ENCODE measurements at places on chromosomes 16 and 17. TPM values are rescaled to one million over a fixed set of nuclear protein-coding genes. Genes with fewer than 3 reads are reported as not detected.

The RGS9 gene
- 0.66 TPM for total RNA-seq

DNA sequence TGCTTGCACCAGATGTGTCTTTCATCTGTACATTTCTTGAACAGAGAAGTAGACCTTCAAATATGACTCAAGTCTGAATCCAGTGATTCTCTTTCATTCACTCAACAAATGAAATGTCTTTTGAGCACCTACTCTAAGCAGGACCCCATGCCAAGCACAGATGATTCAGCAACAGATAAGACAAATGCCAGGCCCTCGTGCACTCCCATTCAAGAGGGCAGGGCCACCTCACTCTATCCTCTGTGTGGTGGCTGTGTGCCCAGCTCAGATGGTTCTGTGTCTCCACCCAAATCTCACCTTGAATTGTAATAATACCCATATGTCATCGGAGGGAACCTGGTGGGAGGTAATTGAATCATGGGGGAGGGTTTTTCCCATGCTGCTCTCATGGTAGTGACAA is 74.1 kb upstream of the NKD1 start:
- no peak for DNase-seq
- H3K27me3 ChIP-seq: no peaks in the 10 kb centered on the region

GRCh38 chr17:55648086-55648485 is 74.6 kb downstream of the TMEM100 start:
- H3K4me3 ChIP-seq: no peak overlapping the region
- H3K4me1 ChIP-seq: no peaks in the 10 kb centered on the region
- H3K27ac ChIP-seq: no peak overlapping the region
- DNase-seq: no peak
- H3K36me3 ChIP-seq: no peaks in the 10 kb centered on the region

- no peak overlapping the region for H3K27ac ChIP-seq
- H3K4me3 ChIP-seq: no peak overlapping the region
- H3K4me1 ChIP-seq: no peaks in the 10 kb centered on the region
- no peaks in the 10 kb centered on the region for H3K36me3 ChIP-seq
- DNase-seq: no peak
Measured at GRCh38 chr16:13205352-13205751, 304.0 kb downstream of the SHISA9 start.

GRCh38 chr16:17439580-17439979 is 31.2 kb downstream of the XYLT1 start:
- H3K27me3 ChIP-seq: peaks cover 10% of the 10 kb centered on the region
- H3K36me3 ChIP-seq: no peaks in the 10 kb centered on the region
- no peak for DNase-seq
- no peaks in the 10 kb centered on the region for H3K4me1 ChIP-seq

The GDPD3 gene
- total RNA-seq: 20.6 TPM

DNA sequence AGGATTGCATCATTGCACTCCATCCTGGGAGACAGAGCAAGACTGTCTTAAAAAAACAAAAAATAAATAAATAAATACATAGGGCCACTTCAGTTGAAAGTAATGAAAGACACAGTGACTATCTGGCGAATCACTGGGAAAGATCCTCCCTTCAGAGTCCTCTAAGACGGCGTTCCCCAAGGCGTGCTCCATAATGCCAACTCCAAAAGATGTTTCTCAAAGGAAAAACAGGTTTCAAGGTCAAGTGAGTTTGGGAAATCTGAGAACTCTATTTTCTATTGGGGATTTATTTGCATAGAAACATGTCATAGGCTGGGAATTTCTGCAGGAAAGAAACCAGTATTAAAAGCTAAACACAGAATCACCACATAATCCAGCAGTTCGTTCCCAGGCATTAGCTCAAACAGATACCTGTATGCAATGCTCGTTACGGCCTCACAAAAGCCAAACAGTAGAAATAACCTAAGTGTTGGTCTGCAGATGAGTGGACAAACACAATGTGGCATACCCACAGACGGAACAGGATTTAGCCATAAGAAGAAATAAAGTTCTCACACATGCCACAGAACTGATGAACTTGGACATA is 7.9 kb downstream of the KLHDC4 start:
- H3K4me1 ChIP-seq: peaks cover 3% of the 10 kb centered on the region
- H3K27me3 ChIP-seq: no peaks in the 10 kb centered on the region
- peaks cover 80% of the 10 kb centered on the region for H3K36me3 ChIP-seq
- DNase-seq: no peak
- no peak overlapping the region for H3K4me3 ChIP-seq
- H3K27ac ChIP-seq: no peak overlapping the region

DNA sequence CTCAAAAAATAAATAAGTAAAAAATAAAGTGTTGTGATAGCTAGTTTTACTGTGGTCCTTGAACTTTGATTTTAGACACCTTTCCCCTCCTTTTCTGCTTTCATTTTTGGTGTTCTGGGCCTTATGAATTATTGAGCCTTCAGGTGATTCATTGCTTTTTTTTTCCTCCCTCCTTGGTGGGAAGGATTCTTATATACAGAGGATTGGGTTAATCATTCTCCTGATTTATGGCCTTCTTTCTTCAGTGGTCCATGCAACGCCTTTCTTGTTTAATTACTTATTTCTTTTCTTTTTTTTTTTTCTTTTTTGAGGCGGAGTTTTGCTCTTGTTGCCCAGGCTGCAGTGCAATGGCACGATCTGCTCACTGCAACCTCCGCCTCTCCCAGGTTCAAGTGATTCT is 8.0 kb upstream of the MYL4 start:
- H3K27ac ChIP-seq: no peak overlapping the region
- H3K4me1 ChIP-seq: peaks cover 14% of the 10 kb centered on the region
- no peak for DNase-seq
- no peaks in the 10 kb centered on the region for H3K36me3 ChIP-seq
- H3K4me3 ChIP-seq: no peak overlapping the region
- H3K27me3 ChIP-seq: peaks cover 15% of the 10 kb centered on the region

The SMPD3 gene
- total RNA-seq: not detected

The MYLK3 gene
- total RNA-seq: 0.13 TPM

GRCh38 chr16:86222965-86223551 is 287.3 kb upstream of the FOXF1 start:
- DNase-seq: no peak
- H3K36me3 ChIP-seq: no peaks in the 10 kb centered on the region
- peaks cover 6% of the 10 kb centered on the region for H3K27me3 ChIP-seq

The NGFR gene
- 0.41 TPM for total RNA-seq

DNA sequence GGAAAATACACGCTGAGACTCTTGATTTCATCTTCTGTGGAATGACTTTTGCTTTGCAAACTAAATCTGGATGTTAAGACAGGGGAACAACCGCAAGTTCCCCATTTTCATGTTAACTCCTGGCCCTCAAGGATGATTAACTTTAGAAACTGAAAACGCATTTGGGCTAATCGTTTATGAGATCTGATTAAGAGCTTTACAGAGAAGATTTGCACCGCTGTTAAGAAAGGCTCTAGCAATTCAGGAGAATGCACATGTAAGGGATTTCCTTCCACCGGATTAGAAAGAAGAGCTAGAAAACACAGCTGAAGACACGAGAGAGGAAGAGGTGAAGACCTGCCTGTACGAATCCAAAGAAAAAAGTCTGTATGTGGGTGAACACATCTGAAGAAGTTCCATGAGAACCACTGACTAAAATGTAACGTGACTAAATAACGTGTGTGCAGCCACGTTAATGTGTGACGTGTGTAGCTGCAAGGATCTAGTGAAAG is 106.4 kb downstream of the YPEL2 start:
- no peak for DNase-seq
- no peak overlapping the region for H3K27ac ChIP-seq
- H3K36me3 ChIP-seq: no peaks in the 10 kb centered on the region
- H3K4me3 ChIP-seq: no peak overlapping the region
- peaks cover 69% of the 10 kb centered on the region for H3K4me1 ChIP-seq

The CEP295NL gene
- total RNA-seq: not detected

DNA sequence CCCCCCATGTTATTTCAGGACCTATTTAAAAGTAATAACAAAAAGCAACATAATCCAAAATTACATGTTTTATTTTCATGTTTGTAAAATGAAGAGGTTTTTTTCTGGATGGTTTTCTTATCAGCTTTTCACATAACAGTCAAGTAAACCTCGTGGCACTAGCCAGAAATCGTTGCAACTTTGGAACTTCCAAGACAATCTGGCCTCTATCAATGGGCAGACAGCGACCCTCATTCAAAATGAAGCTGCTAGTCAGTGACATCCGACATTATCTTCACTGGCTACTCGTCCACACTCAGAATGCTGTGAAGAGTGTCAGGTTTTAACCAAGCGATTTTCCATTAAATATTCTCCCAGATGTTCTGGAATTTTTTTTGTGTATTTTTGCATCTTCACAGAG is 22.7 kb downstream of the ZNF652 start:
- H3K4me1 ChIP-seq: no peaks in the 10 kb centered on the region
- no peak overlapping the region for H3K27ac ChIP-seq
- no peak overlapping the region for H3K4me3 ChIP-seq
- H3K27me3 ChIP-seq: no peaks in the 10 kb centered on the region
- no peak for DNase-seq

The GPR142 gene
- total RNA-seq: not detected

The GFAP gene
- 0.11 TPM for total RNA-seq

Measured in HepG2 (cell line).